ENCODE measurements at places on chromosomes 12 and 14. TPM values are rescaled to one million over a fixed set of nuclear protein-coding genes. Genes with fewer than 3 reads are reported as not detected.

- no peak overlapping the region for H3K27ac ChIP-seq
- no peak overlapping the region for H3K4me3 ChIP-seq
- DNase-seq, result no peak
- no peaks in the 10 kb centered on the region for H3K27me3 ChIP-seq
These were observed 41.9 kb upstream of the MED13L start for GRCh38 chr12:116319233-116319897.

GRCh38 chr12:47378222-47378582 is 298.4 kb upstream of the AMIGO2 start:
- no peak for DNase-seq
- no peaks in the 10 kb centered on the region for H3K4me1 ChIP-seq
- H3K27ac ChIP-seq, result no peak overlapping the region
- no peaks in the 10 kb centered on the region for H3K27me3 ChIP-seq

DNA sequence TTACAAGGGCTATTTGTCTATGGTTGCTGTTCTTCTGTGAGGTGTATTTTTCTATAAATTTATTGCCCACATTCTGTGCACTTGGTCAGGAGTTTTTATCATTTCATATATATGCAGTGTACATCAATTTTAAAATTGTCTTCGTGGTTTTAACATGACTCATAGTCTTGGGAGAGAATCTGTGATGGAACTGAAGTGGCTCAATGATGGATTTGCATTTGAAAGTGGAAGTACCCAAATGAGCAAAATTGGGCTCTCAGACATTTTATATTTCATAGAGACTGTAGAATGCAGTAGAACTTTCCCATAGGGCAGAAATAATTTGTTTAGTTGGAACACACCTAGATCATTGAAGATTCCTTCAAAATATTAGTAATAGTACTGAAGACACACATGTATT is 1.9 kb upstream of the SCFD1 start:
- H3K27ac ChIP-seq, result no peak overlapping the region
- H3K4me3 ChIP-seq, result no peak overlapping the region
- no peak for DNase-seq

DNA sequence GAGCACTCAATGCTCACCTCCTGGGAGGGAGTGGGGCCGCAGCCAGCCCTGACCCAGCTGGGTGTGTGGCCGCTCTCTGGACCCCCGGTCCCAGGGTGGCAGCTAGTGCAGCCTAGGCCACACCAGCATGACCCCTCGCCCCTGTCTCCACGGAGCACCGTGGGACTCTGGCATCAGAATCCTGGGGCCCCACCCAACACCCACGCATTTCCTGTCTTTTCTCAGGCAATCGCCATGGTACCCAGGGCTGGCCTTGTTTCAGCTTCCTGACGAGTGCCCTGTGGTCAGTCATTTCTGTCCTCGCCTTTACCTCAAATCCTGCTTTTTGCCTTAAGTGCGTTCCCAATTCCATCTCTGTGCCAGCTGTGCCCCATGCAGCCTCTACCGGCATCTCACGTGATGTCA is 15.9 kb downstream of the PACS2 start:
- H3K27me3 ChIP-seq, result no peaks in the 10 kb centered on the region
- H3K4me1 ChIP-seq, result peaks cover 41% of the 10 kb centered on the region
- H3K27ac ChIP-seq, result no peak overlapping the region
- no peaks in the 10 kb centered on the region for H3K36me3 ChIP-seq

DNA sequence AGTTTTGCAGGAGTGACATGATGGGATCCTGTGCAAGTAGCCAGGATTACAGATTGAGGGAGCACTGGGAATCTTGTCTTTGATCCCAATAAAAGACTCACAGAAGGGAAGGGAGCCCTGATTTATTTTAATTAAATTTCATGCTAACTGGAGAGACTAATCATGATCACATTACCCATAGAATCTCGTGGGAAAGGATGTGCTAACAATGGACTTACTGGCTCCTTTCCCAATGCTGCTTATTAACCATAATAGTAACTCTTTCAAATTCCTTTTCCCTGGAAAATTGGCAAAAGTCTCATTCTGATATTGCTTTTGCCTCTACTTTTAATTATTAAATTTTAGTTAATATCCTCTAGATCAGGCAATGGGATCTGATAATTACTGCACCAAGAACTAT is 174.8 kb upstream of the AVPR1A start:
- H3K4me3 ChIP-seq, result no peak overlapping the region
- no peaks in the 10 kb centered on the region for H3K4me1 ChIP-seq
- no peak overlapping the region for H3K27ac ChIP-seq

Gene OR5AU1
- total RNA-seq, result not detected

All from CD4-positive, alpha-beta T cell (primary cell).